ENCODE measurements at places on chromosomes 16 and 17.

- DNase-seq = no peak
Observed at GRCh38 chr17:62911114-62911513, 54.9 kb upstream of the TANC2 start.

- DNase-seq = no peak
Observed at GRCh38 chr17:32223703-32224102, 41.9 kb upstream of the RHBDL3 start.

GRCh38 chr16:70747703-70748631 lies 53.0 kb downstream of the VAC14 start:
- no peak for DNase-seq

GRCh38 chr17:83155128-83156121 lies 76.0 kb downstream of the METRNL start:
- DNase-seq = no peak

DNA sequence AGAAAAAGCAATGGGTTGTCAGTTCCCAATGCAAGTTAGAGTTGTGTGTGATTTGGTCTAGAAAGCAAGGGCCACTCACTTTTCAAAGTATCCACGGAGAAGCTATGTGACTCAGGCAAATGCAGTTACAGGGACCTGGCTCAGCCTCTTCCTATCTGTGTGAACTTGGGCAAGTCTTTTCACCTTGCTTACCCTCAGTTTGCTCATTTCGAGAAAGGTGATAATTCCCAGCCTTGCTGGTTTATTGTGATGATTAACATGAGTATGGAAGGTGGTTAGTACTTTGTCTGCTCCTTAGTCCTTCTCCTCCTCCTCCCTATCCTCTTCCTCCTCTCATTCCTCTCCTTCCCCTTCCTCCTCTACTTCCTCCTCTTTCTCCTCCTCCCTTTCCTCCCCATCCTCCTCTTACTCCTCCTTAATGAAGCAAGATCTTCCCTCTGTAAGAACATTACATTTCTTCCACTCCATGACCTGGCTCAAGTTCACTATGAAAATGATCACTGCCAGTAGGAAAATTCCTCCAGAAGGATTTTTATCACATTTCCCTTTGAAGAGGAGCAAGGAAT lies 204.0 kb downstream of the GRIN2A start:
- DNase-seq = no peak

DNA sequence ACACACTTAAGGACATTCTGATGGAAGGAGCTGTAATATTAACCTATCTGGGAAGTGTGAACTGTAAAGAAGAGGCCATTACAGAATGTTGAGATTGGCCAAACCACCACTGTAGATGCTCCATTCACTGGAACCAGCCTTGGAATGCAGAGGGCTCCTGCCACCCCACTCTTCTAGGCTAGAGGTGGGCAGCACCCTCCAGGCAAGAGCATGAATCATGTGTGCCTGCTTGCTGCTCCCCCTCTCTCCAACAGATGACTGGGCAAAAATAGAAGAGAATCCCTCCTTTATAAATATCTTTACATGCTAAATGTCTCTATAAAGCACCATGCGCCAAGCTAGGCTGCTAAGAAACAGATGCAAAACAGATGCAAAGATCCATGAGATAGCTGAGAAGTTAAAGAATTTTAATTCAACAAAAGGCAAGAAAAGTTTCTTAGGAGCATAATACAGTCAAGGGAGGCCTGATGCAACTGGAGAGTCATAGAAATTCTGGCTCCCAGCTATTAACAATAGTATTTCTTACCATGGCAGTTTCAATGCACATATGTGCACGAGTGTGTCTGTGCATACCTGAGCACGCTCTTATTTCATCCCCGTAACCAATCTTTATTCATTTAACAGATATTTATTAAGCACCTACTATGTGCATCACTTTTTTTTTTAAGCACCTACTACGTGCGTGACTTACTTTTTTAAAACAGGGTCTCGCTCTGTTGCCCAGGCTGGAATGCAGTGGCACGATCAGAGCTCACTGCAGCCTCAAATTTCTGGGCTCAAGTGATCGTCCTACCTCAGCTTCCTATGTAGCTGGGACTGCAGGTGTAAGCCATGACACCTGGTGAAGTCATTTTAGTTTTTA lies 53.6 kb downstream of the GRIN2A start:
- DNase-seq = no peak

GRCh38 chr17:77632619-77633018 lies 325.9 kb upstream of the TNRC6C start:
- DNase-seq = no peak

- no peak for DNase-seq
Observed at GRCh38 chr16:14194721-14195120, 123.6 kb downstream of the MRTFB start.

GRCh38 chr16:86667035-86667434 lies 88.7 kb downstream of the FOXL1 start:
- no peak for DNase-seq

- no peak for DNase-seq
Observed at GRCh38 chr16:78503602-78504001, 404.1 kb downstream of the WWOX start.

- DNase-seq = no peak
Observed at GRCh38 chr17:40750391-40750790, 4.7 kb downstream of the KRT25 start.

GRCh38 chr16:53556521-53556920 lies 53.5 kb upstream of the AKTIP start:
- no peak for DNase-seq

DNA sequence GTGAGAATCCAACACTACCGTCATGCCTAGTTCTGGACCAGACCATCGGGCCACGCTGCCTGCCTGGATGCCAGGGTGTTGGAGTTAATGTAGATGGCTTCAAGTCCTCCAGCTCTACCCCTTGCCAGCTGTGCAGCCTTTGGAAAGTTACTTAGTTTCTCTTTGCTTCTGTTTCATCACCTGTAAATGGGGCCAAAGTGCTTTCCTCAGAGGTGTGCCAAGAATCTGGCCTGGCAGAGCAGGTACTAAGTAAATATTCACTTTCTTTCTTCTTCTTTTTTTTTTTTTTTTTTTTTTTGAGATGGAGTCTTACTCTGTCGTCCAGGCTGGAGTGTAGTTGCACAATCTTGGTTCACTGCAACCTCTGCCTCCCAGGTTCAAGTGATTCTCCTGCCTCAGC lies 159.5 kb upstream of the RPL38 start:
- no peak for DNase-seq

DNA sequence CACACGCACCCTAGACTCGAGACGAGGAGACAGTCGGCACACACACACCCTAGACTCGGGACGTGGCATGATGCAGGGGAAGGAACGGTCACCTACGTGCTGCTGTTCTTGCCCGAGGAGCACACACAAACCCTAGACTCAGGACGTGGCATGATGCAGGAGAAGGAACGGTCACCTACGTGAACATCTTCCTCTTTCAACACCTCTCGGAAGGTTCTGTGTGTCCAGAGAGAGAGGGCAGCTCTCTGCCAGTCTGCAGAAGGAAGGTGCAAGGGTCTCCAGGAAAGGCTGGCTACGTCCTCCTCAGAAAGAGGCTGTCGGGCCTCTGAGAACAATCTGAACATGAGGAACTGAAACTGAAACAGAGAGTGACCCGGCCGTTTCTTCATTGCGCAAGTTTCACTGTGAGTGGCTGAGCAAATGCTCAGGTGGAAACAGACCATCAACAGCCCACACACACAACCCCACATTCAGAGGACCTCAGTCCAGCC lies 43.4 kb downstream of the ZNF276 start:
- no peak for DNase-seq

GRCh38 chr17:17884391-17885357 lies 47.9 kb upstream of the SREBF1 start:
- DNase-seq = no peak

DNA sequence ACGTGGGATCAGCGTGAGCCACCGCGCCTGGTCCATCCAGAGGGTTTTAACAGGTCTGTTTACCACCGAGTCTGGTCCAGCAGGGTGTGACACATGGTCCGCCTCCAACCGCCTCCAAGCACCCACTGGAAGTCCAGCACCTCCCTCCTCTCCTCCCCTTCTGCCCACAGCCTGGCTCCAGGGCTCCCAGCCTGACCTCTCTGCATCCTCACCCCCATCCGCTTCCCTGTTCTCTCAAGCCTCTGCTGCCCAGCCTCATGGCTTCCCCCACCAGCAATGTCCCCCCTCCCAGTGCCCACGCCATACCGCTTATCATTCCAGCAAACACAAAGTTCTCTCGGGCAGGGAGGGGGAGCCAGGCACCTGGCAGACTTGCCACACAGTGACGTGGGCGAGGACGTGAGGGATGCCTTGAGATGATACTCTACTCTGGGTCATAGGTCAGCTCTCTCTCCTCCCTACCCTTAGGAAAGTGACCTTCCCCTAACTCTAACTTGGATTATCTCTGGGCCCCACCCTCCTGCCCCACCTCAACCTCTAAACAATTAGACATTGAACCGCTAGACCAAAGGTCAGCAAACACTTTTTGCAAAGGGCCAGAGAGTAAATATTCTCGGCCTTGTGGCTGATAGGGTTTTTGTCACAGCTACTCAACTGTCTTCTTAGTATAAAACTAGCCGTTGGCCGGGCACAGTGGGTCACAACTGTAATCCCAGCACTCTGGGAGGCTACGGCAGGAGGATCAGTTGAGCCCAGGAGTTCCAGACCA lies 23.1 kb downstream of the CDC42EP4 start:
- DNase-seq = no peak

GRCh38 chr16:53821957-53822625 lies 118.1 kb downstream of the FTO start:
- no peak for DNase-seq

DNA sequence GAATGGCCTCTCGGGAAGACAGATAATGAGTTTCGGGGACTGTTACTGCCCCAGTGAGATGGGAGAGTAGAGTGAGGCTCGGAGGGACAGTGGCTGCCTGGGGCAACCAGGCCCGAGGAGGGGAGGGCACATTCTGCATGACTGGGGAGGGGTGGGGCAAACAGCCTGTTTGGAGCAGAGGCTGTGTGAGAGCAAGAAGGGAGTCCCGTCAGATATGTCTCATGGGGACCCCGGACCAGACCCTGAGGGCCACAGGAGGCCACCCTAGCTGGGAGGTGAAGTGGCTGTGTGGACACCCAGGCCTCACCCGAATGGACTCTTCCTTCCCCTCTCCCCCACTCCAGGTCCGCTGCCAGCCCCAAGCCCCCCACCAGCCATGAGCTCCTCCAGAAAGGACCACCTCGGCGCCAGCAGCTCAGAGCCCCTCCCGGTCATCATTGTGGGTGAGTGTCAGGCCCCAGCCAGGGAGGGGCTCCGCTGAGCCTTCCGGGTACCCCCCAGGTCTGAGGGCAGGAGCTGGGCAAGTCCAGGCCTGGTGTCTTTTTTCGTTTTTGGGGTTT lies 4.3 kb downstream of the OSGIN1 start:
- no peak for DNase-seq

GRCh38 chr17:2214929-2215615 lies 88.5 kb downstream of the SMG6 start:
- DNase-seq = no peak

DNA sequence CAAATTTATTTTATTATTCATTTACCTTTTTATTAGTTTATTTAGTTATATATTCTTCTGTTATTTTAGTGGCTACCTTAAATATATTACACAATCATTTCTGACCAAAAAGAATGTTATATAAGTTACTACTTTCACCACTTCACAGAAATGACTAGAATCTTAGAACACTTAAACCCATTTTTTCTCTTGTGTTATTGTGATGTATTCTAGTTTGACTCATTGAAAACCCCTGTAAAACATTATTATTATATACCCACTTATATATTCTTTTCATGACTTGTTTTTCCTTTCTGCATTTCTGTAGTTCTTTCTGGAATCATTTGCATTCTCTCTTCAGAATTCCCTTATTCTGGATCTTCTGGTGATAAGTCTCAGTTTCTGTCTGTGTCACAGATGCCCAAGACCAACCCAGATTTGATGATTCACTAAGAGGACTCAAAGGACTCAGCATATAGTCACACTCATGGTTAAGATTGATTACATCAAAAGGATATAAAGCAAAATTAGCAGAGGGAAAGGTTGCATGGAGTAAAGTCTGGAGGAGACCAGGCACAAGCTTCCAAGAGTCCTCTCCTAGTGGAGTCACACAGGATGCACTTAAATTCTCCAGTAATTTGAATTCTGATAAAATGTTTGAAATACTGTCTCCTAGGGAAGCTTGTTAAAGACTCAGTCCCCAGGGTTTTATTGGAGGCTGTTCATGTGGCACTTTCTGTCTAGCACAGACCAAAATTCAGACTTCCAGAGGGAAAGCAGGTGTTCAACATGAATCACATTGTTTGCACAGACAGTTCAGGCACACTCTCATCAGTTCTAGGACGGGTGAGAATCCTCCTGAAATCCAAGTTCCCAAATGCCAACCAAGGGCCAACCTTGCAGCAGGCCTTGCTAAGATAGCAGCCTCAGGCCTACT lies 7.7 kb downstream of the GINS3 start:
- DNase-seq = no peak

DNA sequence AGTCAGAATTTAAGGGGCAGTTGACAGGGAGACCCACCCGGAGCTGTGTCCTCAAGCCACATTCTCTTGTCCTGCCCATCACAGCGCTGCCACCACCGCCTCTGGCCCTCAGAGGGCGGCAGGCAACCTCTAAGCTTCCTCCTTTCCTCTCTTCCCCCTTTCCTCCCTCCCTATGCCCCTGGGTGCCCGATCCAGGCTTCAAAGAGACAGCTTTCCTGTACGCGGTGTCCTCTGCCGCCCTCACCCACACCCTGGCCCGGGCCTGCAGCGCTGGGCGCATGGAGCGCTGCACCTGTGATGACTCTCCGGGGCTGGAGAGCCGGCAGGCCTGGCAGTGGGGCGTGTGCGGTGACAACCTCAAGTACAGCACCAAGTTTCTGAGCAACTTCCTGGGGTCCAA lies 23.5 kb downstream of the WNT9B start:
- no peak for DNase-seq

GRCh38 chr16:79912592-79913310 lies 312.2 kb upstream of the MAF start:
- no peak for DNase-seq

DNA sequence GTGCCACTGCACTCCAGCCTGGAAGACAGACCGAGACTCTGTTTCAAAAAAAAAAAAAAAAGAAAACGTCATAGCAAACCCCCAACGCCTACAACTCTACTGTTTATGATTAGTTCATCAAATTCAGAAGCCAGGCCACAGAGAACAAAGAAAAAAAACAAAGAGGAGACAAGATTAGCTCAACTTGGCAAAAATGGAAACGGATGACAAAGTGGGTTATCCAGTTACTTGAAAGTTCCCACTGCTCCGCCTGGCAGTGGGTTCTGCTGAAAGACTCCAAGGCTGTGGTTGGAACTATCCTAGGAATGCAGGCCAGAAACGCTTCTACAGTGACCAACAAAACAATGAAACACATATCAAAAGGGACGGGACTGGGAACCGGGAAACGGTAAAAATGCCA lies 53.1 kb downstream of the MRM3 start:
- no peak for DNase-seq

- DNase-seq = no peak
Observed at GRCh38 chr17:39063681-39064069, 87.8 kb downstream of the PLXDC1 start.

- DNase-seq = no peak
Observed at GRCh38 chr16:81443688-81444447, 740 bp upstream of the CMIP start.

All from activated naive CD8-positive, alpha-beta T cell treated with anti-CD3 and anti-CD28 coated beads, Interleukin-2, amount 50 U/mL, for 16 hours (primary cell).